ENCODE measurements at places on chromosomes 1 and 21.

DNA sequence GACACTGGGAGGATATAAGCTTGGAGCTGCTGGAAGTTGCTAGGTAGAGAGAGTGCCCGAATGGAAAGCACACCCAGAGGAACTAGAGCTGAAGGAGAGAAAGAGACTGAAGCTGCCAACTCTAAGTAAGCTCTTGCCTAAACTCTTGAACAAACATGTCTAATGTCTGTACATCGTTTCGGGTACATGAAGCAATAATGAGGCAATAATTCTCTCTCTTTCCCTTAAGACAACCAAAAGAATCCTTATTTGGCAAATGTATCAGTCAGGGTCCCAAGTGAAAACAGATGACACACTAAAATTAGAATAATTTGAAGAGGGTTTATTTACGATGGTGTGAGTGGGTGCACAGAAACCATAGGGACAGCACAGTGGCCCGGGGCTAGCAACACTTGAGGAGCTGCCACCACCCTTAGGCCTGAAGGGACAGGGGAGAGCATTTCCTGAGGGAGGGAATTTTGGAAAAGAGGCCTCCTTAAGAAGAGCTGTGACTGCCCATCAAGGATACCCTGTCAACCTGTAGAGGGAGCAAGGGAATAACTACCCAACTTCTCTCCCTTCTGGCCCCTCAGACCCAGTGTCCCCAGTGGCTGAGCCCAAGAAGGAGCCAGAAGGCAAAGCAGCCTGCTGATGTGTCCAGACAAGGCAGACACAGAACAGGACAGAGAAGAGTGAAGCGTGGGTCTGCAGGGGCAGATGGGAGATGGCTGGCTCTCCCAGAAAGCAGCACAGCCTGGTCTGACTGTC is 36.1 kb upstream of the KHDRBS1 start:
- DNase-seq, result no peak

DNA sequence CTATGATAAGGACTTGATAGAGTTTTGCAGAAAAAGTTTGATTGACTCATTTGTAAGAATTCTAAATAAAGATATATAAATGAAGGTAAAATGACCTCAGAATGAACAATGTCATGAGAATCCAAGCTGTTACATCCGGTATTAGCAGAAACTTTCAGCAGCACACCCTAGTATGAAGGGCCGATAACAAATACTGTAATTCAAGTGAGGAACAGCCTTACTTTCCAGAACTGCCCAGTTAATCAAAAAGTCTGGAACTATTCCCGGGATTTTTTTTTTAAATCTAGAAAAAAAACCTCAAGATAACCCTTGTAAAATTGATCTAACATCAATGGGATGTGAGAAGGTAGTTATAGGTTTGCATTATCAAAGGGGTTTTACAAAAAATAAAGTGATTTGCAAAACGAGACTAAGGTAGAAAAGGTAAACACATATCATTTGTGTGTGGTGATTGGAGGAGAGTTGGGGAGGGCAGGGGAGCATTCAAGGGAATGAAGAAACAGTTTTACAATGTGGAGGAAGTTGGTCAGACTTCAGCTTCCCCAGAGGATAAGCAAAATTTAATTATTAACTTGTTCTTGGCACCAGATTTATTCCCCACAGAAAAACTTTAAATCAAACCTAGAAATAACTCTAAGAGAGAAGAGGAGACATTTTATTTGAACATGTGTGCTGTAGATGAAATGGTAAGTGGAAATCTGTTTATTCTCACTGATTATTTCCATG is 75.9 kb upstream of the VCAM1 start:
- peak; percentile 41 for DNase-seq

DNA sequence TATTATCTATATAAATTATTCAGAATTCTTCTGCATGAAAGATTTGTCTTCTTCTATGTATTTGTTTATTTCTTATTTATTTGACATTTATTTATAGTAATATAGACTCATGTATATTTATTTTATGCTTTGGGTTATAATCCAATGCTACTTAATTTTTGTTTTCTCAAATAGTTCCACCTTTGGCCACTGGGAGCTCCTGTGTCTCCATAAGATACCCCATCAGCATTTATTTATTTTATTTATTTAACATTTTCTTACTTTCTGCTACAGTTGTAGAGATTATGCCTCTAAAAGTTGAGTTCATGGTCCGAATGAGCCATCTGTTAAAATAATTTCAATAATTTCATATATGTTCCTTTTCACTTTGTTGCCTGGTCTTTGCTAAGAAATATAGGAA is 289.4 kb downstream of the ADGRL2 start:
- DNase-seq, result no peak

- no peak for DNase-seq
Observed at GRCh38 chr1:212161231-212161781, 123.9 kb upstream of the PPP2R5A start.

GRCh38 chr1:225772323-225772768 is 5.3 kb upstream of the SRP9 start:
- DNase-seq, result peak; percentile 63

Data from right kidney (tissue), 9 donors.